ENCODE measurements at places on chromosomes 6 and 20.

GRCh38 chr6:99736302-99736701 lies 129.7 kb downstream of the PRDM13 start:
- DNase-seq: no peak

- no peak for DNase-seq
Measured at GRCh38 chr6:7247179-7247456, 65.9 kb downstream of the SSR1 start.

- DNase-seq: no peak
Measured at GRCh38 chr6:160756871-160757270, 54.8 kb downstream of the PLG start.

DNA sequence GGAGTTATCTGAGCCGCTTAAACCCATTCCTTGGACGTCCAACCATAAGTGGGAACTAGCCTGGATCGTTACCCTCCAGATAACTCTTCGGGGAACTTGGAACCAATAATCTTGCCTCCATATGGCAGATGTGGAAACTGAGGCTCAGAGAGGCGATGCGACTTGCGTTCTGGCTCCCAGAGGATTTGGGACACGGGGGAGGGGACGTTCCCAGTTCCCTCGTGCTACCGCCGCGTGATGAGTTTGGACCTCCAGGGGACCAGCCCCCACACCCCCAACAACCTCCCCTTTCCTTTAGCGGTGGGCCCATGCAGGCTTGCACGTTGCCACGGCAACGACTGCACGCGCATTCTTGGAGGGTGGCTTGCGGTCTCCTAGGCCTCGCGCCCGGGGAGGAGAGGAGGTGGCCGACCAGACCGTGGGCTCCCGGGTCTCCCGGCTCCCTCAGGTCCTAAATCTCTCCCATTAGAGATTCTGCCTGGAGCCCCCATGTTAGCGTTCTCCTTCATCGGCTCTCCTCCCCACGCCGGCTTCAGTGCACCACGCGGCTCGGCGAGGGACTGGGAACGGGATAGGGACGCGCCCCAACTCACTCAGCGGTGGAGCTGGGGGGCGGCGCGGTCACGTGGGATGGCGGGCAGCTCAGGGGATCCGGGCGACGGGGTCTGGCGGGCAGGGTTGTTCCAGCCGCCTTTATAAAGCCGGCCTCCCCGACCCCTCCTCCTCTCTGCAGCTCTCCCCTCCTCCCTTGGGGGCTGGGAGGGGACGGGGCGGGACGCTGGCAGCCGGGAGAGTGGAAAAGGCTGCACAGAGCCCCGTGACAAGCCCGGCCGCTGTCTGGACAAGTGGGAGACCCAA lies at the start of gene PLTP:
Gene PLTP, minus strand, starts transcription at position 670 of the 858 bp plus-strand sequence. CDS start 703 bp downstream, outside the sequence.
- no peak for DNase-seq

DNA sequence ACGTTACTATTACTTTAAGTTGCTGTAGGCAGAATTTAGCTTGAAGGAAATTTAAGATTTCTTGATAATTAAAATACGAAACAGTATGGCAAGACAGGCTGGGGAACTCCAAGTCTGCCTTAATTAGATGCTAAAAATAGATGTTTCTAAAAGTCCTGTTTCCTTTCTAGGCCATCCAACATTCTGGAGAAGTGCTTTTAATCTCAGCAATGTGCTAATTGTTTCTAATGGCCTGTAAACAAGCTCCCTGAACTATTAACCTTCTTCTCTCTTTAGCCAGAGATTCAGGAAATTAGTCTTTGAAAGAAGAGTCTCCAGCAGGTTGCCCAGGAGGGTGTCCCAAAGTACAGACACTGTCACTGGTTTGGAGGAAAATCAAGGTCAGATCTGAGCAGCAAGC lies 677.3 kb upstream of the AGPAT4 start:
- no peak for DNase-seq

GRCh38 chr6:118197539-118197938 lies 290.5 kb downstream of the SLC35F1 start:
- DNase-seq: no peak

DNA sequence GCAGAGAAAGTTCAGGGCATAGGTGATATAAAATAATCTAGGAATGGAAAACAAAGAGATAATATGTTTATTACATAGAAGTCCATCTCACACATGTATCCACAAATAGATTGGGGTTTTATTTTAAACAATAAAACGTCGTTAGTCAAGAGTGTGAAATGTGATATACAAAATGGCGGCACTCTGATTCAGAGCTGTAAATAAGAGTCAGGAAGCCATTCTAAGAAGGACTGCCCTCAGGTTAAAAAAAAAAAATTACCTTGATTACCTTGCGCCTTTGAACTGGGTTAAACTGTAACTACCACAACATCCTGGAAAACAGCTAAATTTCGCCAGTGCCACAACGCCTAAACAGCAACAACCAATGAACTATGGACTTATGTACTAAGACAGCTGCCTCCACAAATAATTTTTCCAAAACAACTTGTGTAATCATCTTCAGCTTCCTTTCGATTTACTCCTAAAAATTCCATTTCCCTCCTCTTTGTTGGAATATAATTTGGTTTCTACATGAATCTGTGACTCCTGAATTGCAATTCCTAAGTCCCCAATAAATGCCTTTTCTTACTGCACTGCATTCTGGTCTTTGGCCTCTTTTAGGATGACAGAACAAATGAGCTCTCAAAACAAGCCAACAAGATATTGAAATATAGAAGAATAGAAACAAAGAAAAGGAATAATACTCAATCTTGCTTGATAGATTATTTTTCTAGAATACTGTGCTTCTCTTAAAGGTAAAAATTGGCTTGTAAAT lies 1019.5 kb upstream of the MAP3K7 start:
- no peak for DNase-seq

GRCh38 chr20:35018590-35019371 lies 63.1 kb downstream of the MYH7B start:
- DNase-seq: no peak

DNA sequence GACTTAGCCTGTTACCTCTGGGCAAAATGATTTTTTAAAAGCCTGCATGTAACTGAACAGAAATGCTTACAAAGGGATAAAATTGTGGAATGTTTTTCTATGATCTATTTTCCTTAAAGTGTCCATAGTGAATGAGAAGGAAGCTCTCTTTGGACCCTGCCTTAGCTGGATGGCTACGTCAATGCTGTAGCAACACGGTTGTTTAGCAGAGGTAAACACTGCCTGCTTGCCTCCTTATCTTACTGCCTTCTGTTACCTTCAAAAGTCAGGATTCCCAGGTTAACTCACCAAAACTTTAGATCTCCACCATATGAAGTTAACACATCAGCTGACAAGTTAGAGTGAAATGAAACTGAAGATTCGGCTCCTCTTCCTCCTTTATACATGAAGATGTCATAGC lies 402.6 kb downstream of the SAMD5 start:
- DNase-seq: no peak

DNA sequence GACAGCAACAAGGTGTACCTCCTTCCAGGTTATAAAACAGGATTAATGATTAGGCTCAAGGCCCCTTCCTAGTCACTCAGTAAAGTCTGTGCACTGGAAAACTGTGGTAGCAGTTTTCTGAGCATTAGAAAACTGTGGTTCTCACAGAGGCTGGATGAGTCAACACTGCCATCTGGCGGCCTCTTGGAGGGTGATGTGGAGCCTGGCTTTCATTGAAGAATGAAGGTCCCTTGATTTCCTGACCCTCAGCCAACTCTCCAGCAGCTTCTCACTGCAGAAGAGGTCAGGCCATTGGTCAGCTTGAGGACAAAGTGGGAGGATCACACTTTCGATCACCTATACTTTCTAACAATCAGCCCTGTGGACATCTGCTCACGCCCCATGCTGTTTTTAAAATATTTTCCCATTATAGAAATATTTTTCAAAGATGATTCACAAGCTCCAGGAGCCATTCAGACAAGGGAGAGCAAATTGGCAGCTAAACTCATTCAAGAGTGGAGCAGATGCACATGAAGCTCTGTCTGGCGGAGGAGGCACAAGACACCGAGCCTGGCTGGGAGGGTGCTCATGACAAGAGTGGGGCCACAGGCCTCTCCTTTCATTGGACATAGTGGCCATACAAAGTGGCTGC lies 23.2 kb downstream of the PSMB1 start:
- DNase-seq: peak; percentile 44

GRCh38 chr6:150249261-150249660 lies 106.4 kb downstream of the PPP1R14C start:
- DNase-seq: no peak

GRCh38 chr20:14951105-14951504 lies 613.7 kb upstream of the FLRT3 start:
- DNase-seq: no peak

- DNase-seq: no peak
Measured at GRCh38 chr6:74742793-74743508, 462.9 kb downstream of the COL12A1 start.

- DNase-seq: no peak
Measured at GRCh38 chr6:146595972-146596731, 2.6 kb upstream of the ADGB start.

Data from HFF-Myc (cell line).